ENCODE measurements at places on chromosomes 1 and 21.
A peak's percentile ranks its signal among the peaks of the same experiment; 100 is the strongest.

DNA sequence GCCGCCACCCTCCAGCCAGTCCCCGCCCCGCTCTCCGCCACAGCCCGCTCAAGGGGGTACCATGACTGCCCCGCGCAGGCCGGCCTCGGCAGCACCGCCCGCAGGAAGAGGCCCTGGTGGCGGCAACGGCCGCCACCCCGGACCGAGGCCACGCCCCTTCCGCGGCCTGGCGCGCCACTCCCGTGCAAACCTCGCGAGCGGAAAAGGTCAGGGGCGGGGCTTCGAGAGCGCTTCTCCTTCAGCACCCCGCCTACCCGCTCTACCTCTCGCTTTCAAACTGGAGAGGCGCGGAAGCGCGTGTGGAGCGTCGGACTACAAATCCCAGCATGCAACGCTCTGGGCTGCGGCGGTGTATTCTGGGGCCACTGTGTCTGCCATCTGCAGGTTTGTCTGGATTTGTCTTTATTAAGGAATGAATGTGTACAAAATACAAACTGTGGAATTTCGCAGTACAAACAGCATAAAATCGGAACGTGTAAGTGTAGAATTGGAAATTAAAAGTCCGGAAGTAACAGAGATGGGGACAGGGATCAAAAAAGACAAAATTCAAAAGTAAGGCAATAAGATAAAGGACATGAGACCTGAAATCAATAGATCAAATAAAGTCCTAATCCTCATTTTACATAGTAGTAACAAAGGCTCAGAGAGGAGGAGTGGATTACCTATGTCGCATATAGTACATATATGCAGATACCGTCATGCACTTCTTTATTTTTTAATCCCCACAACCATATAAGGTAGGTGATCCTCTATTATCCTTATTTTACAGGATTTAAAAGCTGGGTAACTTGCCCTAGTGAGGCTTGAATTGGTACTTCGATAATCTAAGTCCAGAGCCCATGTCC, 464 bp upstream of the ADSS2 start:
- DNase-seq: peak; percentile 96

- DNase-seq: peak; percentile 41
These were observed 35.2 kb upstream of the MAB21L3 start for GRCh38 chr1:116075990-116076389.

GRCh38 chr1:67674260-67675011, 10.6 kb upstream of the GADD45A start:
- no peak for DNase-seq

GRCh38 chr1:53410100-53410541, 49.1 kb upstream of the DMRTB1 start:
- DNase-seq: no peak

- DNase-seq: no peak
These were observed 44.6 kb upstream of the RBM34 start for GRCh38 chr1:235205687-235206086.

GRCh38 chr1:247923941-247924340, 748 bp upstream of the OR2AJ1 start:
- DNase-seq: no peak

- DNase-seq: no peak
These were observed 5.5 kb downstream of the TRAF5 start for GRCh38 chr1:211332036-211332616.

DNA sequence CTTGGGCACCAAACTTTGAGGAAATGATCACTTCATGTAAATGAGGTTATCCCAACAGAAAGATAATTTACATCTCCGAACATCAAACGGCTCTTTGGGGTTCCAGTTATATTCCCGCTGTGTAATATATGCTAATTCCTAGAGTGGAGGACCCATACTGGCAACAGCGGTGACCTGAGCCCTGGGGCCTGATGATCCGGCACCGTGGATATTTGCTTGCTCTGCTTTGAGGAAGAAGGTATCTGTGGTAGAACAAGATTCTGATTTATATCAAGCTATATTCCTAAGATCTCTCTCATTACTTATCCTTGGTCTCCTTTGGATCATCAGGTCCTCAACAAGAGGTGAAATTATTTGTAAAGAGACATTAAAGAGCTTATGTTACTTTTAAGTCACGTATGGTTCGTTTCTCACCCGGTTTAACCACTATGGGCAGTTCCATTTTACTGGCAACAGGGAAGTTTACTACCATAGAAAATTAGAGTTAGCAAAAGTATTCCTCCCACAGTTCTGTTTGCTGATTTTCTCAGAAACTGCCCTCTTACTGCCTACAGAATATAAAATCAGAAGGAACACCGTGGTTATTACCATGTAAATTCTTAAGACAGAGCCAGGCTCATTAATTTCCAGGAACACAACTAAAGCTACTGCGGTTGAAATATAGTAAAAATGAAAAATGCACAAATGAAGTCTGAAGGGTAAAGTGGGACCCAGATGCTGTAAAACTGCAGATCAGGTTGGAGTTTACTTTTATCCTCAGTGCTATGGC, 56.7 kb downstream of the MRPL39 start:
- DNase-seq: no peak

DNA sequence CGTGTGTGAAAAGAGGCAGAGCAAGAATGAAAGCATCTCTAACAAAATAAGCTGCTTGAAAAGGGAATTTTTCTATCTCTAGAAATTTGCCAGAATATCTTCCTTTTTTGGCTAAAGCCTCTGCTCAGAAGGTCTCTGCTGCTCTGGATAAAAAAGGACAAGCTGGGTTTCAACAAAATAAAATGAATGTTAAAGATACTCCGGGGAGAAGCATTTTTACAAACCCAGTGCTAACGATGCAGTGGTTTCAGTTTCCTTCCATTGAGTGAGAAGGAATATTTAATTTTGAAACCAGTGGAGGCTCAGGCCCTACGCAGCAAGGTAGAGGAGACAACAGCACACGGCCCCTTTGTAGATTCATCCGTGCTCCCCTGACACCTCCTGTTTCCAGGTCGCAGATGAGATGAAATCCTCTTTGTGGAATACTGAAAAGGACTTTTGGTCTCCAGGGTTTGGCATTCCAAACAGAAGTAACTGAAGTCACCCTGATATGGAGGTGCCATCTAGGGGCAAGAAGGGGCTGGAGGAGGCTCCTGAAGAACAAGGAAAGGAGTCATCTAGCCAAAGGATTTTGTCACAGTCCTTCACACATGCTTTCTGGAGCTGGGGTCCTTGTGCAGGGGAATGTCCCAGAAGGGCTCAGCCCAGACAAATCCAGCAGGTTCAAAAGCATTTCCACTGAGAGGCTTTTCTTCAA, 65.7 kb upstream of the SYT6 start:
- DNase-seq: no peak

GRCh38 chr1:107785496-107786202, 179.3 kb downstream of the VAV3 start:
- no peak for DNase-seq

GRCh38 chr1:38804062-38804886, 55.3 kb downstream of the RRAGC start:
- DNase-seq: peak; percentile 86

- peak; percentile 78 for DNase-seq
These were observed 871 bp downstream of the PINK1 start for GRCh38 chr1:20634065-20634593.

GRCh38 chr21:41831453-41831831, 47.7 kb downstream of the PRDM15 start:
- DNase-seq: no peak

DNA sequence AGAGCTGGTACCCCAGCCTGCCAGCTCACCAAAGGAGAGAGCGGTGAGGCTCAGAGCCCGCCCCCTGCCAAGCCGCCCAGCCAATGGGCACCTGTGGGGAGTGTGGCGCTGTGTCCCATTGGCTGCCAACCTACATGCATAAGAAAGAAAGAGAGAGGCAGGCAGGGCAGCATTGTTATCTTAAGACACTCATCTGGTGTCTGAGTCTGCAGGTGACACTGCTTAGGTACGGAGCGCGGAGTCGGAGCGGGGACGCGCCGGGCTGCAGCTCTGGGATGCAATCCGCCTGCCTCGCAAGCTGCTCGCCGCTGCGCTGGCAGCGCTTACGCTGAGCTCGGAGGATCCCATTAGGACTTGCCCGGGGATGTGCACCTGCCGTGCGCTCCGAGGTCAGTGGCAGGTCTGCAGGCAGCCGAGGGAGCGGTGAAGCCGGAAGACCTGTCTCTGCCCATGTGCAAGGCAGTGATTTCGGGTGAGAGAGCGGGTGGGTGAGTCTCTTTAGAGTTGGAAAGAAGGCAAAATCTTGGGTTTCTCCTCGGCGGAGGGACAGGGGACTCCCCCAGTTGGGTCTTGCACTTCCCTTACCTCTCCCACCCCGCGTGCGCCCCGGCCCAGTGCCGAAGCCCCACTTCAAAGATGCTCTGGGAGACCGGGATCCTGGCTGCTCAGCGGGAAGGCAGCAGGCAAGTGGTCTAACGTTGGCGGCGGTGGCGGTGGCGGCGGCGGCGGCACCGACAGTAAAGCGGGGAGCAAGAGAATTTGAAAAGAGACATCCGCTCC, at the start of gene BRINP2:
TSS of gene BRINP2 (plus strand) at position 203 of the 780 bp plus-strand sequence. CDS start 58,919 bp downstream, outside the sequence.
- peak; percentile 80 for DNase-seq

- no peak for DNase-seq
These were observed 110.2 kb downstream of the MATN1 start for GRCh38 chr1:30613188-30613587.

DNA sequence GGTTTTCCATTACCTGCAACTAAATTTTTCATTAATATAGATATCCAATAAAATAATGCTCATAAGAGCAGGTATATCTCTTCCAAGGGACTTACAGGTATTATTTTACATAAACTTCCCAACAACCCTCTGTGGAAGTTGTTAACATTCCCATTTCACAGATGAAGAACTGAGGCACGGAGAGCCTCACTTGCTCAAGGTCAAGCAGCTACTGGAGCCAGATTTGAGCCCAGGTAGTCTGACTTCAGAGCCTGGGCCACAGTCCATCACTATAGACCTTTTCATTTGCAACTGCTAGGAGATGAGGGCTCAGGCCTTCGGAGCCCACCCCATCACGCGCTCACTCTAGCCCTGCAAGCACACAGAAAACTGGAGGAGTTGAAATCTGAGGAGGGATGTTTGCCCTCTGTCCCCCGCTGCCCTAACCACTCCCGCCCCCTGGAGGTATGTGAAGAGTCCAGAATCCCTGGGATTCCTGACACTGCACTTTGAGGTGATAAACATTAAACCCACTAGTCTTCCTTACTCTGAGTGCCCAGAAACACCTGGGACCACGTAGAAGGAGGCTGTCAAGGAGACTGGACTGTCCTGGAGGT, 11.7 kb upstream of the ALPL start:
- no peak for DNase-seq

- DNase-seq: peak; percentile 81
These were observed at the start of gene PTPN7 for GRCh38 chr1:202160377-202160940. Gene PTPN7, minus strand, starts transcription at chr1:202160602. Its CDS starts 1,200 bp downstream, at chr1:202159402.

DNA sequence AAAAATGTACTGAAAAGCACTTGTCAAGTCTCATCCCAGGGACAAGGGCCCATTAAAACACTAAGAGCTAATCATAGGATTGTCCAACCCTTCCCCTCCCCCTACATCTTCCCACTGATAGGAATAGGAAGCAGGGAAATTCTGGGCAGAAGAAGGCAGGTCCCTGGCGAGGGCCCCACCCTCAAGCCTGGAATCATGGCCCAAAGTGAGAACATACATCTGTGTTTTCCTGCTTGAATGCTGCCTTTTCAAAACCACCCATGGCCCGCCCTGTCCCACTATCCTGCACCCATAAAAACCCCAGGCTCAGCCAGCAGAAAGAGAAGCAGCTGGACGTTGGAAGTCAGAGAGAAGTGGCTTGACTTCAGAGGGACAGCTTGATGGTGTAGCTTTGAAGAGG, 4.8 kb downstream of the DNAI4 start:
- no peak for DNase-seq

DNA sequence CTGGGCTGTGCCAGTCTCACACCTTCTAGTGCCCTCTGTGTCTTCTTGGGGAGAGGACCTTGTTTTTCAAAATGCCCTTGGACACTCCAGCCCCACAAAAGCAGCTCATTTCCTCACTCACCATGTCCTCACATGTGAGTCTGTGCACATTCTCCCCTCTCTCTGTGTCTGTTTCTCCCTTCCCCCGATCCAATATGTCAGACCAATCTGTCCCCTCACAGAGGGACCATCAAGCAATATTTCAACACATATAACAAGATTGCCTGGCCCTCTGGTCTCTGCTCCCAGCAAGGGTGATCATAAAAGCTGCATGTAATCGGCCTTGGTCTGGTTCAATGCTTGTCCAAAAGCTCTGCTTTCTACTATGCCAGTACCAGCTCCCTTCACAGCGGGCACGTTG, 261.2 kb downstream of the MATN1 start:
- DNase-seq: no peak

DNA sequence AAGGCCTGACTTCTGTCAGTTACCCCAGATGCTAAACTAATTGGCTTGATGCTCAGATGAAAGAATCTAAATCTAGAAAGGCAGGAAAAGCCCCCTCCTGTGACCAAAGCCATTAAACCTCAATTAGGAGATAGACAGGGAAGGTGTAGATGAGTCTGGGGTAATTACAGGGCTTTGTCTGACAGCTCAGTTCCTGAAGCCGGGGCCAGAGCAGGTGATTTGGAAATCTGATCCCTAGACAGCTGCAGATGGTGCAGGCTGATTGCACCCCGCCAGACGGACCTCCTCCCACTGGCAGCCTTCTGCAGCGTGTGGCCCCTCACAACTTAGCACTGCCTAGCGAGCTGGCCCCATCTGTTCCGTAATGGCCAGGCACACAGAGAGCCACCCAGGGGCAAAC, 395.1 kb downstream of the HLX start:
- DNase-seq: no peak

DNA sequence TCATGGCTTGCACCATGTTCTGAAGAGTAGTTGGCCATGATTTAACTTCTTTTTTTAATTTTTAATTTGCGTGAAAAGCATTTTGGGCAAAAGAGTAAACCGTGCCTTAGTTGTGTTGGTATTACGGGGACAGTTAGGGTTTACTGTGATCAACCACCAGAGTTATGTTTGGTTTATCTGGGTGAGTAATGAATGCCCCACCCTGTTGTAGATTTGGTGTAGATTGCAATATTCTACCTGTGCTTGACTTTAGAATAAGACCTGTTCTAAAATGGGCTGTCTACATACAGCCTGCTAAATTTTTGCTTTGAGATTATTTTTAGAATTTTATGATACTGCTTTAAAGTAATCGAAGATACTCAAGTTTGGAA, 1.4 kb downstream of the USP25 start:
- no peak for DNase-seq

GRCh38 chr1:99768104-99768503, 1.7 kb upstream of the FRRS1 start:
- DNase-seq: no peak

GRCh38 chr1:42266253-42267135, 68.5 kb downstream of the FOXJ3 start:
- no peak for DNase-seq

- DNase-seq: no peak
These were observed 126.0 kb downstream of the KIAA0319L start for GRCh38 chr1:35431173-35431599.

DNA sequence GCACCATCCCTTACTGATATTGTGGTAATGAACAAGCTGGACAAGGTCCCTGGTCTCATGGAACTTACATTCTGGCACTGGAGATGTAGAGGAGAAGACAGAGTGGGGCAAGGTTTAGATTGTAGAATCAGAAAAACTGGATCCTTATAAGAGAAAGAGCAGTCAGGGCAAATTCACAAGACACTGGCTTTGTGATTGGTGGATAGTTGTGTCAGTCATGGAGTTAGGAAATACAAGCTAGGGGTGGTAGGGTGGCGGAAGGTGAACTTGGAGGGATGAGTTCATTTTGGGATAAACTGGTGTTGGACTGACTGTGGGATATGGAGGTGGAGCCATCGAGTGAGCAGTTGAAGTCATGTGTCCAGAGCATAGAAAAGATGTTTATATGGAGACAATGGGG, 3.7 kb upstream of the TLR5 start:
- no peak for DNase-seq

All from osteoblast (primary cell).